Vagina (tissue), 2 donors: ENCODE measurements at places on chromosomes 16 and 17.

DNA sequence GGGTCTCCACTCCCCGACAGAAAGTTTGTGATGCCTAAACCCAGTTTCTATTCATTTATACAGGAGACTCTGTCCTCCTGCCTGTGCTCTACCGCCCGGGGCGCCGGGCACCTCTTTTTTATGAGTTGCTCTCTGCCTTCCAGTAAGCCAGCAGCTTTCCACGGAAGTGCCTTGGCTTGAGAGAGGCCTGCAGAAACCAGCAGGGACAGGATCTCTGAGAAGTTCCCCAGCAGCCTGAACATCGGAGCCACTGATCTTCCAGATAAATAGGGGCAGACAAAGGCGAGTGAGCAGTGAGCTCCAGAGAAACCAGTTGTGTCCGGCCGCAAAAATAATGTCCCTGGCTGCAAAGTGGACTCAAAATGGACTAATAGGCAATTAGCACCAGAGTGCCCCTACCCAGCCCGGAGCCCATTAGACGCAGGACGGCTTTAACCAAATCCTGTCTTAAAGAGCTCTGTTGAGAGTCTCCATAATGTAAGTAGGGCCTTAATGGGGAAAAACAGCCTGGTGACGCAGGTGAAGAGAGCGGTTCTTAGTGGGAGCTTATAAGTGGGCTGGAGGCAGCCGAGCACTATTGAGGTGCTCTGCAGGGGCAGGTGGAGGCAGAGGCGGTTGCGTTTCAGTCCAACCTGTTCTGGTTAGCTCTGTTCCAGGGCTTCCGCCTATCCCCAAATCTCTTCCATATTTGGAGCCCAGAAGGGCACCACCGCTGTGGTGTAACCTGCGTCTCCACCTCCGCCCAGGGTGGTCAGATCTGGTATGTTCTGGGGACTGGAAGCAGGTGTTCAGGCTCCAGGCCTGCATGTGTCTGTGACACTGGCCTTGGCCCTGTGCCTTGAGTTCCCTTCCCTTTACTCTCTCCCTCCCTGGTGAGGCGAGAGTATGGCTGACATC, 74.1 kb downstream of the NT5M start:
- no peak for DNase-seq

DNA sequence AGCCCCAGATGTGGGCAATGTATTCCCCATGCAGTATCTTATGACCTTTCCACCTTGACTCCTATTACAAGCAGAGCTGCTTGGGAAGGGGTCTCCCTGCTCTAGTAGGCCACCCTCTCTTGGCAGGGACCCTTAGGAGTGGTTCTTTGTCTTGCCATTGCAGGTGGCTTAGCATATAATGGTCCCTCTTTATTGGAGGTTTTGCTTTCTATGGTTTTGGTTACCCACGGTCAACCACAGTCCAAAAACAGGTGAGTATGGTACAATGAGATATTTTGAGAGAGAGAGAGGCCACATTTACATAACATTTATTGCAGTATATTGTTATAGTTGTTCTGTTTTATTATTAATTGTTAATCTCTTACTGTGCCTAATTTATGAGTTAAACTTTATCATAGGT, 472.8 kb upstream of the ASIC2 start:
- no peak for DNase-seq

- DNase-seq = no peak
Measured at GRCh38 chr16:24216961-24217360, 39.2 kb upstream of the CACNG3 start.

DNA sequence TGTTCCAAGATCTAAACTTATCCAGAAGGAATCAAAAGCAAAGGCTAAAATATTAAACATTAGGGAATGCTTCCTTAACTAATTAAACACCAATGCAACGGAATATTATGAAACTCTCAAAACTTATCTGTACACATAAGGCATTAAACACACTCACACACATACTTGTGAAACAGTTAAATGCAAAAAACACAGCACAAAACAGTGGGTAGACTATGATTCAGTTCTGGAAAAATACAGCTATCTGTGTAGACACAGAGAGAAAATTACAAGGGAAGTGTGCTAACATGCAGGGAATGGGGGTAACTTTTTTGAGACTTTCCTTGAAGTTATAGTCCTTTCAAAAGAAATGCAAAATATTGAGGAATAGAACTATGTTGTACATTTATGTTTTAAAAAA, 36.7 kb upstream of the CCL1 start:
- DNase-seq = no peak

- no peak for DNase-seq
Measured at GRCh38 chr16:56789360-56789759, 59.4 kb downstream of the NUP93 start.

- peak; percentile 95 for DNase-seq
Measured at GRCh38 chr17:57577751-57578607, 167.1 kb downstream of the CCDC182 start.

DNA sequence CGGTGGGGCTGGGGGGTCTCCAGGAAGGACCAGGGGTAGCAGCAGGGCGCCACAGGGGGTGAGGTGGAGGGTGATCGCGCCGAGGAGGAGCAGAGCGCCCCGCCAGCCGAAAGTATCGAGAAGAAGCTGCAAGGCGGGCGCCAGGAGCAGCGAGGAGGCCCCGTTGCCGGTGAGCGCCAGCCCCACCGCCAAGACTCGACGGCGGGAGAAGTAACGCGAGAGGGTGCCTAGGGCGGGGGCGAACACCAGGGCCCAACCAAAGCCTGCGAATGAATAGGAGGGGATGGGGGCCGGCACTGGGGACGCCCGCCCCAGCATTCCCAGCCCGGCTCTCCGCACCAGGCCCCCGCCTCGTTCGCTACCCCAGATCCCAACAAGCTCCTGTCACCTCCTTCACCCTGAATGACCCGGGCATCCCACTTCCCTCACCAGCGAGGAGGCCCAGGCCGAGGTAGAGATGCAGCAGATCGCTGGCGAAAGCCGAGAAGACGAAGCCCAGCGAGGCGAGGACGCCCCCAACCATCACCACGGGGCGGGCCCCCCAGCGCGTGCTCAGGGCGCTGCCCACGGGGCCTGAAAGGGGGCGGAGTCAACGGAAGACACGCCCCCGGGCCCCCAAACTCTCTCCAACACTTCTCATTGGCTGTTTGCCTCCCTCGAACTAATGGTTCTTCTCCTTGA, 1.3 kb downstream of the SLC16A11 start:
- no peak for DNase-seq

DNA sequence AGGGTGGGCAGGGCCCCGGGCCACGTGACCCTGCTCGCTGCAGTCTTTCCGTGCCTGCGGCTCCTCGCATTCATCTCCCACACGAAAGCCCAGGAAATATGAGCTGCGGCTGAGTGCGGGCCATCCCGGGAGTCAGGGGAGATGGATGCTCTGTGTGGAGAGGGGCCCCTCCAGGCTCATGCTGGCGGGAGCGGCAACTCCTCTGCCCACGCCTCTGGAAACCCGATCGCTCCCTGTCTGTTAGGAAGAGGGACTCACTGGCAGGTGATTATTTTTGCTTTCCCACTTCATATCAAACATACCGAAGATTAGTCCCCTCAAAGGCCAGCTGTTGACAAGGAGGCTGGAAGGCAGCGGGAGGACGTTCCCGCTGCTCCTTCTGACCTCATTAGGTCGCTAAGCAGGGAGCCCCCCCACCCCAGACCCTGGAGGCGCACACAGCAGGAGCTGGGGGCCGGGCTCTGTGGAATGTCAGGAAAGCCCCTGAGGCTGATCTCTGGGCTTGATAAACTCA, 228.5 kb downstream of the FOXL1 start:
- DNase-seq = no peak

GRCh38 chr17:37465069-37465616, 24.5 kb upstream of the DUSP14 start:
- DNase-seq = no peak

DNA sequence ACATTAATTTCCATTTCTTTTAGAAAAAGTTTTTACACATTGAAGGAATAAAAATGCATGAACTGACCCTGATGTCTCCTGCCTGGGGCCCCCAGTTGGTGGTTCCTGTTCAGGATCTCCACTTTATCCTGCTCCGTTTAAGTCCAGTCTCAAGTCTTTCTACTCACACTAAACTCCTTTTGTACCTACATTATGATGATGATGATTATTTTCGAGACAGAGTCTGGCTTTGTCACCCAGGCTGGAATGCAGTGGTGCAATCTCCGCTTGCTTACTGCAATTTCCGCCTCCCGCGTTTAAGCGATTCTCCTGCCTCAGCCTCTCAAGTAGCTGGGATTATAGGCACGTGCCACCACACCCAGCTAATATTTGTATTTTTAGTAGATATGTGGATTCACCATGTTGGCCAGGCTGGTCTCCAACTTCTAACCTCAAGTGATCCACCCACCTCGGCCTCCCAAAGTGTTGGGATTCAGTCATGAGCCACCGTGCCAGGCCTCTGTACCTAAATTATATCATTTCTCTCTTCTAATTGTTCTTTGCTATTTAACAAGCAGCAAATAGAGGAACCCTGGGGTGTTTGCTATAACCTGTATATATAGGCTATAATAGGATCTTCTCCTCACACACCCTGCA, 2.2 kb upstream of the FOXK2 start:
- DNase-seq = no peak

DNA sequence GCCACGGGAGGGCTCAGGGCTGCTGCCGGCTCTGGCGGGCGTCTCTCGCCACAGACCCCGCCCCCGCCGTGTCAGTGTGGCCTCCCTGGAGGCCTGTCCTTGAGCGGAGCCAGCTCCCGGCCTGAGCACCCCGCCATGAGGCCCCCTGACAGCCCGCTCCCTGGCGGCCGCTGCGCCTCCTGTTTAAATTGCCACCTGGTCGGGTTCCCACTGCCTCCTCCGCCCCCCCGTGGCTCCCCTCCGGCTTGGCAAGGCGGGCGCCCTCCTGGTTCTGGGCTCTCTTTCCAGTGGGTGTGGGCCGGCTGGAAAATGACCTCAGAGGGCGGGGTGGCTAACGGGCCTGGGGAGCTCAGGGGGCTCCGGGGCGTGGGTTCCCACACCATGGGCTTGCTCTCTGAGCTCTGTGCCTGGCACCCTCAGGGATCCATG, 42.1 kb upstream of the SSTR5 start:
- no peak for DNase-seq

DNA sequence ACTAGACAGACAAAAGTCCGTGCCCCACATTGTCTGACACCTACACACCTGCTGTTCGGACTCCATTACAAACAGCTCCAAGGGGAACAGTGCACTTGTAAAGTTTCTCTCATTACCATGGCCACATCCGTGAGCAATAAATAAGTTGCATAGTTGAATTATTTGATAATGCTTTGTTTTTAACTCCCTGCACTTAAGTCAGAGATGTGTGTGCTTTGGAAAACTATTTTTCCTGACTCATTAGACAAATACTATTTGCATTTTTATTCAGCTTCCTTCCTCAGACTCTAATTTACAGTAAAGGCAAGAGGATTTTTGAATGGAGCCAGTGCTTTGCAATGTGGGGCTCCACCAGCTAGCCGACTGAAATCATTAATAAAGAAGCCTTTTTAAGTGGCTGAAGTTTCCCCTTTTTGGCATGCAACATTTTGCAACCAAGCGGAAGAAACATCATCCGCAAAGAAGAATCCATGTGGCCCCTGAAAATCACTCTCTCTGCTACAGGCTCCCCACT, 6.5 kb upstream of the CCL2 start:
- DNase-seq = peak; percentile 28

DNA sequence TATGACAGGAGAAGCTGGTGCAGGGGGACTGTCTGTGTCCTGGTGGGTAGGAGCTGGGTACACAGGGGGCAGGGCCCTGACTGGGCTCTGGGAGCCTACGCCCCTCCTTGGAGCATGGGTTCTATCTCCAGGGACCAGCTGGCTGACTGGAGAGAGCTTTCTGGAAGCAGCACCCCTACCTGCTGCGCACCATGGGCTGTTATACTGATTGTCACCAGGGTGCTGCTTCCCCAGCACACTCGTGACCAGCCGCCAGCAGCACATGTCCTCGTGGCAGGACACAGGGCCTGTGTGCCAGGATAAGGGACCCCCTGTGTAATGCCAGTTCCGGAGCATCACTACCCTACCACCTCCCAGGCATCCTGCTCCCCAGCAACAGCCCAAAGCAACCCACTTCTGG, 106.0 kb downstream of the AMFR start:
- no peak for DNase-seq

DNA sequence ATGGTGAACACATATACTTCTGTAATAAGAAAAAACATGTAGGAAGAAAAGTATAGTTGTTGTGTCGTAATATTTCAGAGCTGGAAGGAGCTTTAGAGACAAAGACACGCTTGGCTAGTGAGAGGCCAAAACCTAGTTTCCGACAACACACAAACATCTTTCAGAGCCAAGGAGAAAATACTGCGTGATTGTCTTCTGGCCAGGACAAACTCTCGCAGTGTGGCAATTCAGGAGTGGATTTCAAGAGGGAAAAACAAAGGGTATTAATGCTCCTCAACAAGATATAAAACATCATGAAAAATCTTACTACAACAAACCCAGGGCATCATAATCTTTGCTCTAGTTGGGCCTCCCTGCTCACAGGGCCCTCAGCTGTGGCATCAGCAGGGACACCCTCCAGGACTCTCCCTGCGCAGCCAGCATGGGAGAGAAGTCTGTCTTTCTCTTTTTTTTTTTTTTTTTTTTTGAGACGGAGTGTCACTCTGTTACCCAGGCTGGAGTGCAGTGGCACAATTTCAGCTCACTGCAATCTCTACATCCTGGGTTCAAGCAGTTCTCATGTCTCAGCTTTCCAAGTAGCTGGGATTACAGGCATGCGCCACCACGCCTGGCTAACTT, 66.4 kb downstream of the CYB5B start:
- DNase-seq = no peak

DNA sequence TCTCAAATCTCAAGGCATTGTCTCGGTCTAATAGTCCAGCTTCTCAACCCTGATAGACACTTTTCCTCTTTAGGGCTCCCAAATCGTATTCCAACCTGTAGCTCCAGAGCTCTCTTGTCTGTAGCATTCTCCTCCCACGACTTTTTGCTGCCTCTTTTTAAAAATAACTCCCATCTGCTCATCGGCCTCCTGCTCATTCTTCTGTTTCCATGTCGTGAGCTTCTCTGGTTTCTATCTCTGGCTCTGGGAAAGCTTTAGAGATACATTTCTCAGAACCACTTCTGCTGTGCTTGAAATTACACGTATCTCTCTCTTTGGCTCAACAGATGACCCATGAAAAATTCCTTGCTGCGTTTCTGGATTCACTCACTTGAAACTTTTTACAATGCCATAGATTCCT, 609.6 kb upstream of the C16orf82 start:
- no peak for DNase-seq

GRCh38 chr16:59169168-59169567, 435.1 kb upstream of the GOT2 start:
- no peak for DNase-seq

DNA sequence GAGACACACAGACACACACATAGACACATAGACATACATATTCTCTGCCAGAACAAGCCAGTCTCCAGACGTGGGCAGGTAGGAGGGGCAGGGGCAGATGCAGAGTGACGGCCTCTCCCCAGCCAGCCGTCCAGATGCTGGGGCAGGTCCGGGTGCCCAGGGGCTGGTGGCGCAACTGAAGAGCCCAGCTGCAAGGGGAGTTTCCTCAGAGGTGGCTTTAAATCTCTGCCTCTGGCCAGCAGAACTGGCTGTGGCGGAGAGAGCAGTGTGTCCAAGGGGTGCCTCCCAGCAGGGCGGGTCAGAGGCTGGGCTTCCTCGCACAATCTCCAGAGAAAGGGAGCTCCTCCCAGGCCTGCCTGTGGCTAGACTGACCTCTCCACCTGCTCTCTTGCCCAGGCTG, 9.4 kb upstream of the GCGR start:
- DNase-seq = no peak
